ENCODE measurements at places on chromosomes 1 and 21.

GRCh38 chr1:168089326-168089978 lies 47.3 kb downstream of the GPR161 start:
- no peak for DNase-seq

DNA sequence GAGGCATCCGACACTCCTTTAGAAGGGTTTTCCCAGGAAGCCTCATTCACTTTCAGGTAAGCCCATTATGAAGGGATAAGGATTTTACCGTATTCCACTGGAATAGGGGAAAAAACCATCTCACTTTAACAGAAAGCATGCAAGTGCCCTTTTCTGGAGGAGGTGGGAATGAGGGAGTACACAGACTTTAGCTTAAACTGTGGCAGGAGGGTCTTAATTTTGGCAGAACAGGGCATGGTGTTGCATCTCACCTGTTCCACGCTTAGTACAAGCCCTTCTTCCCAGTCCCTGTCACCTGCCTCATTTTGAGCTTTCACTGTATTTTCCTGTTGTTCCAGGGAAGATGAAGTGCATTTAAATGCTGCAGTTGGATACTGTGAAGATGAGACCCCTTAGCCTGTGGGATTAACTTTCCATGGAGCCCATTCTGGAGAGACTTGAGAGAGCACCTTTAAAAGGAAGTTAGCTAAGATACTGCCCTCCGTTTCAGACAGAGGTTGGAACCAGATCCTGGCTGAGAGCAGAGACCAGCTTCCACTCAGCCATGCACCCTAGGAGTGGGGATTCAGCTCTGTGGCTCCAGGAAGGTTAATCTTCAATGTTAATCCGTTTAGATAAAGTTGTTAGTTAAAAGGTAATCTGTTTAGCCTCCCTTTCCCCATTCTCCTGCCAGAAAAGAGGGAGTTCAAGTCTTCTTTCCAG lies 42.6 kb downstream of the PBX1 start:
- DNase-seq: no peak

- no peak for DNase-seq
Measured at GRCh38 chr1:245003246-245003645, 138.9 kb upstream of the HNRNPU start.

DNA sequence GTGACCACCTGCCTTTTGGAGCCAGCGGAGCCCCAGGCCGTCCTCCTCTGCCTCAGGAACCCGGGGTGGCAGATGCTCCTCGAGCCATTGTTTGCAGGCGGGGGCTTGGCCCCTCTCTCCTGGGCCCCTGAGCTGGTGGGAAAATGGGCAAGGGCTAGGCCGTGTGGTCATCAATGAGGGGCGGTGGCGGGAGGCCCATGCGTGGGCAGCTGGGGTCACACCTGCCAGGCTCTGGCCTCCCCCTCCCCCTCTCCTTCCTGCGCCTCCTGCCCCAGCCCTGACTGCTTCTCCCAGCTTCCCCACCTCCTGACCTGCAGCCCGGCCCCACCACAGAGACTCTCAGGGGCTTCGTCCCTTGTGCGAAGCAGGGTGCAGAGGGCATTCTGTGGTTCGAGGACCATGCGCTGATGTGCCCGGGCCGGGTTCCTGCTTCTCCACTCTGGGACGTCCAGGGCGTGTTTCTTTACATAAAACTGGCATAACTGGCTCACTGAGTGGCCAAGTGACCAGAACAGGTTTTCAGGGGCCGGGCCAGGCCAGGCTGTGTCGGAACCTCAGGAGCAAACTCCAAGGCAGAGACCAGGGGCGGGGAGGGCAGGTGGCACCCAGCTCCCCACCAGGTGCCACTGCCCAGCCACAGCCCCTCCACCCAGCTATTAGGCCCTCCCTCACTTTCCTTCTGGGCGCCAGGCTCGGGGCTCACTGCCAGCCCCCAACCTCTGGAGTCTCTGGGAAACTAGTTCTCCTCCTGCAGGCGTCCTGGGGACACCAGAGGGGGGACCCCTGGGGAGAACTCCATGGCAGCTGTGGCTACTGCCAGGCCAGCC lies 9.3 kb downstream of the SAMD11 start:
- DNase-seq: no peak
